Endodermal cell (in vitro differentiated cells): ENCODE measurements at places on chromosomes 13 and 19. TPM values are rescaled to one million over a fixed set of nuclear protein-coding genes. Genes with fewer than 3 reads are reported as not detected.

APC2 gene
- total RNA-seq: 0.16 to 0.80 TPM (median 0.38 TPM) in 3 replicates

PBX4 gene
- 4.1 and 4.2 TPM in 2 replicates for total RNA-seq

PLPP2 gene
- 44.3 and 49.9 TPM in 2 replicates for total RNA-seq

F2RL3 gene
- total RNA-seq: not detected in 2 replicates

CCNA1 gene
- 0.38 TPM in 1 of 3 replicates, not detected in the others for total RNA-seq

PDS5B gene
- total RNA-seq: 51.4 and 57.1 TPM in 2 replicates

- DNase-seq: no peak
These were observed 9.2 kb downstream of the CTU1 start for GRCh38 chr19:51099047-51099382.

- no peak for DNase-seq
These were observed 99.6 kb upstream of the OBI1 start for GRCh38 chr13:78758549-78758948.

DNA sequence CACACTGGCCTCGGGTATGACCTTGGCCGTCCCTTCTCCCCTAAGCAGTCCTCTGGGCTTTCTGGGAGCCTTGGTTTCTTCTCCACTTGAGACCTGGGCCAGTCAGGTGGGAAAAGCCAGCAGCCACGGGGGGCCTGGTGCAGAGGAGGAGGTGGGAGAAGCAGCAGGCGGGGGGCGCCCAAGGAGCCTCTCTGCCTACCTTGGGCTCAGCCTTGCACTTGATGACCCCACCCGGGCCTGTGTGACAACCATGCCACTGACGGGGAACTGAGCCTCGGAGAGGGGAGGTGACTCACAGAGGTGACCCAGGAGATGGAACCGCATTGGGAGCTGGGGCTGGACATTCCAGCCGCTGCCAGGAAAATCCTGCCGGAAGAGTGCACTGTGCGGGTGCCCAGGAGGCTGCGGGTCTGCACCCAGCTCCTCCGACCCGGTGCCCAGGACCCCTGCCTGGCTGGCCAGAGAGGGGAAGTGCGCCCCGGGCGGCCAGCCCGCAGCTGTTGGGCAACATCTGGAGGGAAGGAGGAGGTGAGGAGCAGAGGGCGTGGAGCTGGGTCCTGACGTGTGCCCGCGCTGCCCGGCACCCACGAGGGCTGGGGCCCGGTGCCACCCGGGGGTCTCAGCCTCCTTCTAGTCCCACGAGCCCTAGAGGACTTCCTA is 23.4 kb upstream of the SLC7A10 start:
- DNase-seq: no peak

DNA sequence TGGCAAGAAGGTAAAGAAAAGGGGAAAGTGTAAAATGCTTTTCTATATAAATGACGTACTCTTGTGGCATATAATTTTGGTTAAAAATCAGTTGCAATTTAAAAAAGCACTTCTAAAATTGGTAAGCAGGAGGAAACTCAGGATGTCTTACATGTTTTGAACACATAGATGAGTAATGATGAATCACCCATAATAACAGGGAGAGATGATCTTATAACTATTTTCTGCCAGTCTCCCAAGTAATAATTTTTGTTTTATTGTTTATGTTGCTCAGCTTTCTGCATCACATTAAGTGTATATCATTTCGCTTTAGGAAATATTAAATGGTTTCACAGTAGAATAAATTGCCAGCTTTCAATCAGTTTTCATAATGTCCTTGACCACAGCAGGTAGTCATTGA is 1430.7 kb upstream of the PCDH20 start:
- DNase-seq: no peak

- no peak for DNase-seq
These were observed 1038.1 kb upstream of the PRR20A start for GRCh38 chr13:56102641-56103040.

DNA sequence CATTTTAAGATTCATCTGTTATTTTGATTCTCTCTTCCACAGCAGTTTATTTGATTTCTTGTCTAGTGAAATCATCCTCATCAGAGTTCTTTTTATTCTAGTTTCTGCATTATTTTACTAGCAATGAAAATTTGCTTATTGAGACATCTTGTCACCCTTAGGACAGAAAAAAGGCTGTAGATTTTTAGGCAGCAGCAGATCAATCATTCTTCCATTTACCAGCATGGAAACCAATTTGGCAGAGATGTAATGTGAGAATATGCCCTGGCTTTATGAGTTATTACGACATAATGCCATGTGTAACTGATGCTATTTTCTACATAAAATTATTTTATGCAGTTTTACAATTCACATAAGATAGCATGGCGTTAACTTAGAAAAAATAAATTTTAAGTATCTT is 688.6 kb upstream of the SLC10A2 start:
- DNase-seq: no peak

- no peak for DNase-seq
These were observed 82.5 kb upstream of the FGF14 start for GRCh38 chr13:102484329-102484728.

DNA sequence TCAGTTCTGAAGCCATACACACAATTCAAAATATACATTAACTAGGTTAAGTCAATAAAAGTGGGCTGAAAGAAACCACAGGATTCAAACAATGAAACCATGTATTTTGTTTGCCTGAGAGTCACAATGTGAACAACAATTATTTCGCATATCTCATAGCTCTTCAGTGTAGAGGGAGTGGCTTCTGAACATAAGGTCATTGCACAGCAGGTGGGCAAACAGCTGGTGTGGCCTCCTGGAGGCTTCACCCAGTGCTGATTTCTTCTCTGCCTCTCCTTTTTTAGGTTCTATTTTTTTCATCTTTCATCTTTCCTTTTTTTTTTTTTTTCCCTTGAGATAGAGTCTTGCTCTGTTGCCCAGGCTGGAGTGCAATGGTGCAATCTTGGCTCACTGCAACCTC is 40.4 kb upstream of the ZNF254 start:
- no peak for DNase-seq

- no peak for DNase-seq
These were observed 34.2 kb upstream of the ARGLU1 start for GRCh38 chr13:106602178-106602577.

DNA sequence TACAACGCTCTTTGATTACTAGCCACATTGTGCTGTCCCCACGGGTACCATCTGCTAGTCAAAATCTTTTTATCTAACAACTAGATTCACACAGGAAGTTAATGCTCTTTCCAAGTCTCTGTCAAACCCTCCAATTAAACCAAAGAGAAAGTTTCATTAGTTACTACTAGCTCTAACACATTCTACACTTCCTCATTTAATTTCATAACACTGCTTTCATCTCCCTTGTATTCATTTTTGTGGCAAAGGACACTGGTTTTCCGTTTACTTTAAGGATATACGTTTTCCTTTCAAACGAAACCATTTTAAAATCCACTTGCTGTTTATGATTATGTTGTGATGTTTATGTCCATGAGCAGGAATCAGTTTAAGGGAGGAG is 5.3 kb downstream of the DYRK1B start:
- no peak for DNase-seq
